ENCODE measurements at places on chromosomes 16 and 17.

DNA sequence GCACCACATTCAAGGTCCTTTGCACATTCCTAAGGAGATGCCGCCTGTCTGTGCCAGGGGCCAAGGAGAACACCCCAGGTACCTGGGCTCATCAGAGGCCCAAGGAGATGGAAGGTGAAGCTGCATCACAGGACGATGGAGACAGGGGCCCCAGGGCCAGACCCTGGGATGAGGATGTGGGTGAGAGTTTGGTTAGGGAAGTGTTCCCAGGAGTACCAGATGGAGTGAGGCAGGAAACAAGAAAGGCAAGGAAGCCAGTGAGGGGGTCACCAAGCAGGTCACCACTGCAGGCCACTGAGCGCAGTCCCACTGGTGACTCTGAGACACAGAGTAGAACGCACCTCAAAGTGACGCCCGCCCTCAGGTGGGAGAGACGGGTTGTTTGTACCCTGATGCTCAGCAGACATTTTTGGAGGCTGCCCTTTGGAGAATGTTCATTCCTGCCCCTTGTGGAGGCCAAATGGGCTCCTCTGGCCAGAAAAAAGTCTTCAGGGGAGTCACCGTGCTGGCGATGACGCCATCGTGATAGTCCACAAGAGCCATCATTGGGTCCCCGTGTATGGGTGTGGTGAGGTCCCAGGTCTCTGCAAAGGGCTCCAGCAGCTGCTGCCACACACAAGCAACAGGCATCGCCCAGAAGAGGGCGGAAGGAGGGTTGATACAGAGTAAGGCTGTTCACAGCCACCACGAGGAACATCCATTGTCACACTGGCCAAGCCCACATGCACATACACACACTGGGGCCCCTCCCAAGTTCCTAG is 57.5 kb downstream of the BEAN1 start:
- no peak for DNase-seq

DNA sequence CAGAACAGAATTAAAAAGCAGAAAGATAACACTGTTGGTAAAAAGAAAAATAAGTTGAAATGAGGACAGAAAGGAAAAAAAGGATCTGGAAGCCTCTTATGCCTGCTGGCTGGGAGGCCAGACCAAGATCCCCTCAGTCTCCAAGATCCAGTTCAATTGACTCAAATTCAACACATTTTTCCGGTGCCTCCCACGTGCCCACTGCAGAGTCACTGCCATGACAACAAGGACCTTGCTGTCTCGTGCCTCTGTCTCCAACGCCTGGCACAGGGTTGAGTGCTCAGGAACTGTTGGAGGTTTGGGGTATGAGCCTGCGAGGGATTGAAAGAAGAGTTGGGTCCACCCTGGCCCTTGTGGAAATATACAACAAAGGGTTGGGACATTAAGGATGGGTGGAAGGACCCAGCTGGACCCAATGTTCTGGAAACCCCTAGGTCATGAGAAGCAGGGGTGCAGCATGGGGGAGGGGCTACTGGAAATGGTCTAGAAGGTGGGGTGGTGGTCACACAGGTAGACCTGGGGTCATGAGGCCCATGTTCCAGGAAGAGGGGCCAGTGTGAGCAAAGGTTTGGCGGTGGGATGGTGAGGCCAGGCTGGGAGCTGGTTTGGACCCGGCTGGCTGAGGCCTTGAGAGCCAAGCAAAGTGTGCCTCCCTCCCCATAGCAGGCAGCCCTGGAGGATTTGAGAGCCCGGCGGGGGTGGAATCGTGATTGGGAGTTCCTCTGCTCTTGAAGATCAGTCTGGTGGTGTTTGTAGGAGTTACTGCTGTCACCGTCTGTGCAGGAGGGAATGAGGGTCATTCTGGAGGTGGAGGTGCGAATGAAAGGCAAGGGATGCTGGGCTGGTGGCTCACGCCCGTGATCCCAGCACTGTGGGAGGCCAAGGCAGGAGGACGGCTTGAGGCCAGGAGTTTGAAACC is 1.3 kb downstream of the IL34 start:
- DNase-seq: no peak

- no peak for DNase-seq
Measured at GRCh38 chr16:84754956-84755672, 55.3 kb downstream of the USP10 start.

GRCh38 chr16:50901062-50901461 is 159.2 kb downstream of the CYLD start:
- no peak for DNase-seq

- no peak for DNase-seq
Measured at GRCh38 chr16:10983159-10983558, 38.8 kb downstream of the CLEC16A start.

DNA sequence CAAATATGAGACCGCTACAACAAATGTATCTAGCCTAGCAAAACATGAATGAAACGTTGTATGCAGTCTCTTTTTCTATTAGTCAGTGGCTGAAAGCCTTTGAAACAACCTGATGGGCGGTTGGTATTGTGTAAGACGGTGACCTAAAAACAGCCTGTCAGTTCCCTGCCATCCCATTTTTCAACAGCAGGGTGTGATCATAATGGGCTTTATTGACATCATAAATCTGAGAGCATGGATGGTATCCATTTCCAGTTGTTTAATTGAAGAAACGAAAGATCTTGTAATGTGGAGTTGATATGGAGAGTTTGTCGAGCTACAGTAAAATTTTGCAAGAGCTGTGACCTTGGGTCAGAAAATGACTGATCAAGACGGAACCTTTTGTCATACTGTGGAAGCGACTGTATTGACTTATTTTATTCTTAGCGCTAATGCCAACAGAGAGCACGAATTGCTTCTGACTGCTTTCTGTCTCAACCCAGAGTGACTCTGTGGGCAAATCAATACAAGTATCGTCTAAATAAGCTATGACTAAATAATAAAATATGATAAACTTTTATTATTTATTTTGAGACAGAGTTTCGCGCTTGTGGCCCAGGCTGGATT is 12.3 kb upstream of the MEIOB start:
- no peak for DNase-seq

GRCh38 chr17:57970710-57971109 is 15.5 kb upstream of the CUEDC1 start:
- DNase-seq: no peak

- no peak for DNase-seq
Measured at GRCh38 chr16:66044089-66044488, 322.4 kb upstream of the CDH5 start.

- no peak for DNase-seq
Measured at GRCh38 chr17:18231164-18231563, 5.7 kb downstream of the LLGL1 start.

GRCh38 chr17:8754890-8755289 is 3.5 kb downstream of the SPDYE4 start:
- DNase-seq: no peak

DNA sequence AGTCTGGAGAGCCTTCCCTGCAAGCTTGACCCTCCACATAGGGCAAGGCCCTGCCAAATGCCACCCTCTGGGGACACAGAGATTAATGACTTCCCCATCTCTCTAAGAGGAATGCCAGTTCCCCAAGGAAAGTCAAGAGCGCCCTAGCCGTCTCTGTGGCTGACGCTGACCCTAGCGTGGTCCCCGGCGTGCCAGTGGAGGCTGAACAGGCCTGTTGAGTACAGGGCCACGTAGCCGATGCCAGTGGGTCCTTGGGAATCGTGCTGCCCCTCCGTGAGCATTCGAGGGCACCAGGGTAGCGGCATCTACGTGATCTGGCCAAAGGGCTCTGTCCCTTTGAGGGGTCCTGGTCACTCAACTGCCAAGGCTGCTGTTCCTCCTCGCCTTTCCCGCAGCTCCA is 17.2 kb downstream of the TMEM204 start:
- no peak for DNase-seq

GRCh38 chr16:85430523-85431421 is 182.3 kb upstream of the GSE1 start:
- no peak for DNase-seq

- no peak for DNase-seq
Measured at GRCh38 chr17:34306466-34306865, 12.8 kb upstream of the CCL8 start.

Measured in tibial nerve (tissue), 4 donors.